Heart right ventricle (tissue), 16 donors: ENCODE measurements at places on chromosomes 13 and 19. TPM values are rescaled to one million over a fixed set of nuclear protein-coding genes. Genes with fewer than 3 reads are reported as not detected.
A peak's percentile ranks its signal among the peaks of the same experiment; 100 is the strongest.

The CEACAM8 gene
- total RNA-seq = not detected

GRCh38 chr19:30330266-30330665 lies 41.9 kb upstream of the ZNF536 start:
- no peak for DNase-seq
- peaks cover 9% of the 10 kb centered on the region for H3K4me1 ChIP-seq
- H3K4me3 ChIP-seq = no peak overlapping the region
- no peak overlapping the region for H3K27ac ChIP-seq
- no peaks in the 10 kb centered on the region for H3K36me3 ChIP-seq

- no peaks in the 10 kb centered on the region for H3K27me3 ChIP-seq
- H3K27ac ChIP-seq = no peak overlapping the region
- no peak for DNase-seq
- H3K36me3 ChIP-seq = no peaks in the 10 kb centered on the region
- no peak overlapping the region for H3K4me3 ChIP-seq
Observed at GRCh38 chr19:8355631-8356402, 8.1 kb upstream of the ANGPTL4 start.

The SYDE1 gene
- total RNA-seq = 14.8 TPM

- DNase-seq = no peak
- H3K27ac ChIP-seq = no peak overlapping the region
- no peaks in the 10 kb centered on the region for H3K36me3 ChIP-seq
- H3K27me3 ChIP-seq = no peaks in the 10 kb centered on the region
- no peak overlapping the region for H3K4me3 ChIP-seq
Observed at GRCh38 chr13:101341464-101341863, 74.8 kb downstream of the NALCN start.

- H3K4me1 ChIP-seq = peaks cover 3% of the 10 kb centered on the region
- H3K36me3 ChIP-seq = no peaks in the 10 kb centered on the region
- DNase-seq = peak; percentile 69
- H3K4me3 ChIP-seq = no peak overlapping the region
Observed at GRCh38 chr19:32976223-32976805, 4.3 kb downstream of the FAAP24 start.

DNA sequence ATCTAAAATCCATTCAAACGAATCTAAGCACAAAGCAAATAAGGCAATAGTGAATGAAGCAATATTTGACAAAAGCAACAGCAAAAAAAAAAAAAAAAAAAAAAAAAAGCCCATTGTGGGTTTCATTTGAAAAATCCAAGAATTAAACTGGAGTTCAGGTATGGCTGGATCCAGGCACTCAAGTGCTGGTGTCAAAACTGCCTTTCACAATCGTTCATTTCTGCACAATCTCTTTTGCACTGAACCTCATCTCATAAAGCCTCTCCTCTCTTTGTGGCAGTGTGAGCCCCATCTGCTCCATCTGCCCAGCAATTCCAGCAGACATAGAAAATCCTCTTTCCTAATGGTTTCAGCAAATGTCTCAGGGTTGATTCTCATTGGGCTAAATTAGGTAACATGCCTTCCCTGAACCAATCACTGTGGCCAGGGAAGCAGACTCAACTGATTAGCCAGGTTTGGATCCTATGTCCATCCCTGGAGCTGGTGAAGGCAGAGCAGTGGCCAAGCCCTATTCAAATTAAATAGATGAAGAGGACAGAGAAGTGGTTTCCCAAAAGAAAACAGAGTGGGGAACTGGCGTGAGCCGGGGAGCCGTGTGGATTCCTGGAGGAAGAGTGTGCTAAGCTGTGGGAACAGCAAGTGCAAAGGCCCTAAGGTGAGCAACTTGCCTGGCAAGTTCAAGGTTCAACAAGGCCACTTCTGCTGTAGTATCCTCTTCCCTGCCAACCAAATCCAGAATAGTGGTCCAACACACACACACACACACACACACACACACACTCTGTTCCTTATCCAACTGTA lies 1.2 kb upstream of the HIF3A start:
- no peaks in the 10 kb centered on the region for H3K36me3 ChIP-seq
- H3K27me3 ChIP-seq = peaks cover 18% of the 10 kb centered on the region
- peaks cover 8% of the 10 kb centered on the region for H3K4me1 ChIP-seq
- no peak for DNase-seq

DNA sequence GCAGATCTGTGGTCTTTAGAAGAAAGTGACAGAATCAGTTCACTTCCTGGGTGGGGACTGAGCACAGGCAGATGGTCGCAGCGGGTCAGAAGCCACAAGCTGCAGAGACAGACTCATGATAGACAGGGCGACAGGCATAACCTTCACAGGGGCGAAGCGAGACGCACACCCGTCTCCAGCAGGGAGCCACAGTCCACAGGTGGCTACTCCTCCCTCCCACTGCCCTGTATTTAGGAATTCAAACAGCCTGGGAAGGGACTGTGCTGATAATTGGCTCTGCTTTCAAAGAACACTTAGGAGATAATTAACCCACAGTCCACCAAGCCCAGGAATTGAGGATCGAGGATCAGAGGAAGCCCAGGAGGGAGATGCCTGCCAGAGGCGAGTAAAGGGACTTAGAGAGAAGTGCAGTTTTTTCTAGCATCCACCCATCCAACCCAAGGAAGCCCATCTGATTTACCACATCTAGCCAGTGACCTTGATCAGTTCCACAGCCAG lies 23.2 kb downstream of the RFX2 start:
- no peak overlapping the region for H3K27ac ChIP-seq
- peaks cover 29% of the 10 kb centered on the region for H3K4me1 ChIP-seq

GRCh38 chr19:54660964-54661363 lies 1.8 kb upstream of the LILRB4 start:
- H3K4me1 ChIP-seq = no peaks in the 10 kb centered on the region
- no peaks in the 10 kb centered on the region for H3K27me3 ChIP-seq
- no peak overlapping the region for H3K4me3 ChIP-seq
- no peaks in the 10 kb centered on the region for H3K36me3 ChIP-seq
- no peak for DNase-seq

DNA sequence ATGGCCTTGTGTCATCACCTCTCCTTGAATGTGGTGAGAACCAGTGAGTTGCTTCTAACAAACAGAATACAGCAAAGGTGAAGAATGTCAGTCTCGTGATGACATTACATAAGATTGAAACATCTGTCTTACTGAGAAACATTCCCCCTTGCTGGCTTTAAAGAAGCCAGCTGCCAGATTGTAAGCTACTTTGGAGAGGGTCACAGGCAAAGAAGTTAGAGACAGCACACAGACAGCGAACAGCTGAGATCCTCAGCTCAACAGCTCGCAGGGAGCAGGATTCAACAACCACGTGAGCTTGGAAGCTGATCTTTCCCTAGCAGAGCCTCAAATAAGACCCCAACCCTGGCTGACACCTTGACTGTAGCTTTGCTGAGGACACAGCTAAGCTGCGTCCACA lies 367.9 kb downstream of the LIG4 start:
- no peaks in the 10 kb centered on the region for H3K27me3 ChIP-seq
- no peaks in the 10 kb centered on the region for H3K36me3 ChIP-seq
- no peak overlapping the region for H3K27ac ChIP-seq
- H3K4me3 ChIP-seq = no peak overlapping the region
- DNase-seq = no peak
- no peaks in the 10 kb centered on the region for H3K4me1 ChIP-seq

The TRAPPC2B gene
- total RNA-seq = 14.4 TPM

The PSG11 gene
- not detected for total RNA-seq

- no peaks in the 10 kb centered on the region for H3K36me3 ChIP-seq
- no peaks in the 10 kb centered on the region for H3K4me1 ChIP-seq
- H3K4me3 ChIP-seq = no peak overlapping the region
- DNase-seq = no peak
- no peaks in the 10 kb centered on the region for H3K27me3 ChIP-seq
- H3K27ac ChIP-seq = no peak overlapping the region
Observed at GRCh38 chr13:60062502-60062901, 101.2 kb downstream of the DIAPH3 start.

- no peak for DNase-seq
- no peaks in the 10 kb centered on the region for H3K27me3 ChIP-seq
- H3K4me1 ChIP-seq = peaks cover 6% of the 10 kb centered on the region
- H3K36me3 ChIP-seq = peaks cover 4% of the 10 kb centered on the region
- no peak overlapping the region for H3K27ac ChIP-seq
Observed at GRCh38 chr19:4347521-4347920, 4.2 kb downstream of the MPND start.

- no peak overlapping the region for H3K4me3 ChIP-seq
- H3K4me1 ChIP-seq = no peaks in the 10 kb centered on the region
- no peak for DNase-seq
- H3K27ac ChIP-seq = no peak overlapping the region
- peaks cover 38% of the 10 kb centered on the region for H3K36me3 ChIP-seq
Observed at GRCh38 chr13:60572003-60572798, 175.2 kb downstream of the TDRD3 start.
